ENCODE measurements at places on chromosomes 6 and 20.

DNA sequence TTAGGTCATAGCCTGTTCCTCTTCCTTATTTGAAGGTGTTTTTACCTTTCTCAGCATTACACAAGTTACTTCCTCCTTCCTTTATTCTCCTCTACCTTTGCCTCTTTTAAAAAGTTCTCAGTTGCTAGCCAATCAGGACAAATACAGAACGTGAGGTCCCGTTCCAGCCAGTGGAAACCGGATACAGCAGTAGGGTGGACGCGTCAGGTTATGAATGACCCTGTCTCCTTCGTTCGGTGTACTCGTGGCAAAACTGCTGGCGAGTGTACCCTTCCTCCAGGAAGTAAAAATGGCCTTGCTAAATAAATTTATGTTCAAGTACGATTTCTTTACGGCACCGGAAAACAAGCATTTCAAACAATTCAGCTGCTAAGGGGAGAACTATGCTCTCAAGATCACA is 77.0 kb upstream of the MLN start:
- DNase-seq: no peak

- DNase-seq: no peak
These were observed 56.0 kb downstream of the MYH7B start for GRCh38 chr20:35011589-35012226.

DNA sequence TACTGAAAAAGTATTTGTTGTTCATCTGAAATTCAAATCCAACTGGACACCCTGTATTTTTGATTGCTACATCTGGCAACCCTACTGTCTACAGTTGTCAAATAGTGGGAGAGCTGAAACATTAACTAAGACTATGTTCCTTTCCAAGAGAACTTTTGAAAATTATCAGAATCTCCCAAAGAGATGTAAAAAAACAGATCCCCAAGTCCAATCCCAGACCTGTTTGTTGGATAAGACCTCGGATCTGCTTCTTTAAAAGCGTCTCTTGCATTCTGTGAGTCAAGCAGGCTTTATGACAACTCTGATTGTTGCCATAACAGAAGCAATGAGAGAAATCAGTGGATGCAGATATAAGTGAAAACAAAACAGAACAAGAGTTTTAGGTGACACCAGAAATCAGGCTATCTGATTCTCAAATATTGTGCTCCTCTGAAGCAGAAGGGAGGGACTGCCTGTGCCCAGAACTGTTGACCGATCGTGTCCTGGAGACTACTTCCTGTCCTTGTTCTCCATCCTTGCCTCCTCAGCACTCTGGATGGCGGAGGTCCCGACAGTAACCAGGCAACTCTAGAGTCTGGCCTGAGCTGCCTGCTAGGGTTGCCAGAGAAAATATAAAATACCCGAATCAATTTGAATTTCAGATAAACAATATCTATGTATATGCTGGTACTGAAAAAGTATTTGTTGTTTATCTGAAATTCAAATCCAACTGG is 853.8 kb downstream of the MAFB start:
- no peak for DNase-seq

GRCh38 chr20:59150821-59151251 is 12.8 kb upstream of the ZNF831 start:
- no peak for DNase-seq

DNA sequence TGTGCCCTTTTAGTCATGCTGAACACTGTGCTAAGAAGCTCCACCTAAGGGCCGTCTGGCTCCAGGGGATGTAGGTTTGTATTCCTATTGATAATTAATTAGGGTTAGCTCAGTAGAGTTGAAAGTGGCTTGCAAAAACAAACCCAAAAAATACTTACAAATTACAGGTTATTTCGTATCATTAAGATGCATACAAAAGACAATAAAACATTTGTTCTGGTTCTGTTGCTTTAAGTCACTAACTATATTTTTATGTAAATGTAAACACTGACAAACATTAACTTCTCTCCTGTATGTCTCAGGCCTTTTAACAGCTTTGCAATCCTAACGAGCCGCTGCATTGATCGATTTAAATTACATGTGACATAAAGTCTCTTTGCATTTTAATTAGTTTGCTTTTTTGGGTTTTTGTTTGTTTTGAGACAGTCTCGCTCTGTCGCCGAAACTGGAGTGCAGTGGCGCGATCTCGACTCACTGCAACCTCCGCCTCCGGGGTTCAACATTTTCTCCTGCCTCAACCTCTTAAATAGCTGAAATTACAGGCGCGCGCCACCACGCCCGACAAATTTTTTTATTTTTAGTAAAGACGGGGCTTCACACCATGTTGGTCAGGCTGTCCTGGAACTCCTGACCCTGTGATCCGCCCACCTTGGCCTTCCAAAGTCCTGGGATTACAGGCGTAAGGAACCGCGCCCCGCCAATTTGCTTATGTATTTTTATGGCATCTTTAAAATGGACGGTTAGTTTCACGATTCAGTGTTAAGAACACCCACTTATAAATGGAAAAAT is 110.9 kb downstream of the HFE start:
- DNase-seq: no peak

GRCh38 chr20:34940081-34940481 is 15.5 kb downstream of the GSS start:
- DNase-seq: no peak

DNA sequence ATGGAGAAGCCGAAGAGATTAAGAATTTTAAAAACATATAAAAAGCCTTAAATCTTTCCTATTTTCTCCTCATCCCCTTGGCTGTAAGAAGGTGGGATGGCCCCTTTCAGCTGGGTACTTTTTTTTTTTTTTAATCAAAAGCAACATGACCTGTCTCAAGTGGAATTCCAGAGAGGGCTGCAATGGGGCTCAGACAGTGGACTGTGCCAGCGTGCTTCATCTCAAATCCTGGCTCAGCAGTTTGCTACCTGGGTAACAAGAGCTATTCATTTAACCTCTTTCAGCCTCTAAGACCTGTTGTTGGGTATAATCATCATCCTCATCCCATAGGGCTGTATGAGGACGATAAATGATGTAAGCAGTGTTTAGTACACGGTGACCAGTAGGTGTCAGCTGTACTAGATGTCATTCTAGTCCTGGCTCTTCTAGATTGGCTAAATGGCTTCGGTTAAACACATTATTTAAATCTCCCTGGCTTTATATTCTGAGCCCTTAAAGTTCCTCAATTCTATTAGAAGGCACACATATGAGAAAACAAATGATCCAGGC is 6.9 kb upstream of the PPP1R3G start:
- no peak for DNase-seq

GRCh38 chr6:85574932-85575598 is 18.6 kb downstream of the SNX14 start:
- DNase-seq: no peak

GRCh38 chr20:62642666-62643520 is 590 bp downstream of the SLCO4A1 start:
- no peak for DNase-seq

DNA sequence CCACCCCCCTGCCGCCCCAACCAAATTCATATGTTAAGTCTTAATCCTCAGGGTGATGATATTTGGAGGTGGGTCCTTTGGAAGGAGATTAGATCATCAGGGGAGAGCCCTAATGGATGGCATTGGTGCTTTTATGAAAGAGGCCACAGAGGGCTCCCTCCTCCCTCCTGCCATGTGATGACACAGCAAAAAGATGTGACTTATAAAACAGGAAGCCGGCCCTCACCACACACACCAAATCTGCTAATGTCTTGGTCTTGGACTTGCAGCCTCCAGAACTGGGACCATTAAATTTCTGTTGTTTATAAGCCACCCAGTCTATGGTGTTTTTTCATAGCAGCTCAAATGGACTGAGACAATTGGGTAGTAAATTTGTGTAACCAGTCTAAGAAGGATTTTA is 176.3 kb downstream of the ADGRG6 start:
- no peak for DNase-seq

DNA sequence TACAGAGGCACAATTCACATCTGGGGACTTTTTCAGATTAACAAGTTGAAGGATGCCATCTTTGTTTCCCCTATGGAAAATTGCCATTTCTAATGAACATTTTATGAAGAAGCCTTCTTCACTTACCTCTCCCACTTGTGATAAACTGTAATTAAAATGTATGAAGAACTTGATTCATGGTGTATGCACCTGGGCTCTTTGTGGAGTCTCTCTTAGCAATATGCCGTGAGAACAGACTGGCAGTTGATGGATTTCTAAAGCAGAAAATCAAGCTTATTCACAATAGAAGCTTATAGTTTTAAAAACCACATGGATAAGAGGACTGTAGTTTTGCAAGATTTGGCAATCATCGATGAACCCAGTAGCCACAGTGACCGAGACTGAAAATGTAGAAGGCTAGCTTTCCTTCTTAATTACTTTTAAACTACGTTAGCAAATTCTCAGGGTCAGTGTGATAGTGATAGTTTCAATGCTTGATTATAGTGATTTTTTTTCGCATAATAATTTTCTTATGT is 270.6 kb downstream of the PRL start:
- no peak for DNase-seq

DNA sequence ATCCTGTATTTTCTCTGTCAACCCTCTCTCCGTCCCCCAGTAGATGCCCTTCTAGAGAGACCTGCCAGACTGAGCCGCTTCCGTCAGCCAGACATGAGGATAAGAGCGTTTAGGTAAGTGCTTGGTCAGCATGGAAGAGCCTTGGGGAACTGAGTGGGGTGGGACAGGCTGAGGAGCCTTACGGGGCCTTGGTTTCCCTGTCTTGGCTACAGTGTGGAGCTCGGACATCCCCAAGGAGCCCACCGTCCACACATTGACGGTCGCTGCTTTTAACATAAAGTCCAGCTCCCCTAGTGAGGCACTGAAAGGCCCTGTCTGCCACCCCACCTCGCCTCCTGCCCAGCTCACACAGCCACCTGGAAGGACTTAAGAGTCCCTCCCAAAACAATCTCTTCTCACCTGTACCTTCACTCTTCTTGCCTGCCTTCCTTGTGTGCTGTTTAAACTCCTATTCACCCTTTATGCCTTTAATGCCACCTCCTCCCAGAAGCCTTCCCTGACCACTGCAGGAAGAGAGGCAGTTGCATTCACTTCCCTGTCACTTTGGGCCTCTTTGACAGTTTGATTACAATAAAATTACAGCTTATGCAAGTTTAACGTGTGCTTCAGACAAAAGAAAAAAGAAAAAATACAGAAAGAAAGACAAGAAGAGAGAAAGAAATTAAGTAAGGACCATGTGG is 42.3 kb downstream of the PDYN start:
- no peak for DNase-seq

DNA sequence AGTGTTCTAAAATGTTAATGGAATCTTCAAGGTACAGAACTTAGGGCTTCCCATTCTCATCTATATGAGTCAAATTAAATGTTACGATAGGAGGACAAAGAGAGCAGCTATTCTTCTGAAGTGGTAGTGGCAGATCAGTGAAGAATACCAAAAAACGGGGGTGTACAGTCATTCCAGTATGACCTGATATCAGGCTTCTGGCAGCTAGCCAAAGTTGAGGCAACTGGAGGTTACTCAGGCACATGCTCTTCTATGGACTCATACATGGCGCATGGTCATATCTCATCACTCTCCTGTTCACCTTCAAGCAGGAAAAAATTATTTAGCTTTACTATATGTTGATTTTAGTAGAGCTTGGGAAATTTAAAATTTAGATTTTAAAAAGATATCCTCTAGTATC is 1608.8 kb downstream of the GRIK2 start:
- DNase-seq: no peak

- DNase-seq: no peak
These were observed 244.1 kb upstream of the TBX18 start for GRCh38 chr6:85008296-85009009.

GRCh38 chr20:4088766-4089165 is 73.4 kb upstream of the RNF24 start:
- DNase-seq: no peak

DNA sequence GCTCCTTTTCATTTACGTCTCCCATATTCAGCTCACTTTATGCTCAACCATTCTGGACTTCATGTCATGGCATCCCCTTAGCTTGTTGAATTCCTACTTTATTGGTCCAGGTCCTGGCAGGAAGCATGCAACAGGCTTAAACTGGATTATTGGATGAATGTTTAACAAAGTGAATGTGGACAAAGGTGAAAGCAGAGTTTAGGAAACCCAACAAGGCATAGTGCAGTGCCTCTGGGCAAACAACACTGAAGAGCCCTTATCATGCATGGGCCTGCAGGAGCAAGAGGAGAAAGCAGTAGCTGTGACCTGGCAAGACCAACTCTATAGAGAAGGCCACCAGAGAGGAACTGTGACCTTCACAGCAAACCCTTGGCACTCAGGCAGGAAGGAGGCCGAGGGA is 5.3 kb upstream of the ANKRD66 start:
- DNase-seq: no peak

DNA sequence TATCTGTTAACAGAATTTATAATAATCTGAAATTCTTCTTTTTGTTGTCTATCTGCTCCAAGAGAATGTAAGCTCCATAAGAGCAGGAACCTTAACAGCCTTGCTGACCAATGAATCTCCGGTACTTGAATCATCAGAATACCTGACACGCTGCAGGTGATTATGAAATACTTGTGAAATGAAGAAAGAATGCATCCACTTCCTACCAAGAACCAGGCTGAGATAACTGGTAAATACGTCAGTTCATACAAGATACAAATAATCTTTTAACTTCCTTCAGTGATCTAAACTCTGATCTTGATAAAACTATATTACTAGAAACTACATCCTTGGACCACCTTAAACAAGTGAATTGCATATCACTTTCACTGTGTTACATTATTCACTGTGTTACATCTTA is 116.2 kb downstream of the MAP3K5 start:
- DNase-seq: no peak

GRCh38 chr6:26126394-26127235 is 39.4 kb downstream of the HFE start:
- DNase-seq: no peak

GRCh38 chr20:32506721-32507120 is 78.4 kb downstream of the NOL4L start:
- no peak for DNase-seq

GRCh38 chr6:39173270-39173669 is 56.0 kb downstream of the KCNK5 start:
- no peak for DNase-seq

DNA sequence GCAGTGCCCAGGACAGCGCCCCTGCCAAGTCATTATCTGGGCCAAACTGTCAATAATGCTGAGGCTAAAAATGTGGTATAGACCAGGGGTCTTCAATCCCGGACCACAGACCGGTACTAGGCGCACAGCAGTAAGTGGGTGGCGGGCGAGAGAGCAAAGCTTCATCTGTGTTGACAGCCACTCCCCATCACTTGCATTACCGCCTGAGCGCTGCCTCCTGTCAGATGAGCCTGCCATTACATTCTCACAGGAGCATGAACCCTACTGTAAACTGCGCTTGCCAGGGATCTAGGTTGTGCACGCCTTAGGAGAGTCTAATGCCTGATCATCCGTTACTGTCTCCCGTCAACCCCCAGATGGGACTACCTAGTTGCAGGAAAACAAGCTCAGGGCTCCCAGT is 91.0 kb downstream of the NFATC2 start:
- DNase-seq: no peak

DNA sequence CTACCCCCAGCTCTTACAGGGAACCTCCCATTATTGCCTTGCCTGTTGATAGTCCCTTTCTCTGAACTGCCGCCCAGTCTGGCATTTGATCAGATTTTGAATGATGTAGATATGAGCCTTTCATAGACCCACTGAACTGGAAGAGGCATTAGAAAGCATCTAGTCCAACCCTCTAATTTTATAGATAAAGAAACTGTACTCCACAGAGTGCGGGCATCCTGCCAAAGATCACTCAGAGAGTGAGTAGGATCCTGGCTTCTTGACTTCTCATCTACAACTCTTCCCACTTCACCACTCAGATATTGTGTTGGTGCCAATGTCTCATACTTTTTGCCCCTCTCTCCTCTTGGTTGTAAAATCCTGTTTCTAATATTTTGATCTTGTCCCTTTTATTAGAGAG is 179.2 kb upstream of the BMP2 start:
- no peak for DNase-seq
